Mucosa of descending colon (tissue), 3 donors: ENCODE measurements at places on chromosomes 1 and 21. TPM values are rescaled to one million over a fixed set of nuclear protein-coding genes. Genes with fewer than 3 reads are reported as not detected.

Gene SPATA46
- not detected for total RNA-seq

Gene CNR2
- total RNA-seq, result 0.19 TPM

Gene COL11A1
- total RNA-seq, result 0.82 TPM

Gene DENND1B
- 29.3 TPM for total RNA-seq

Gene CD46
- total RNA-seq, result 260 TPM

Gene SAMD13
- total RNA-seq, result 35.9 TPM

Gene HLX
- total RNA-seq, result 43.4 TPM

Gene MXRA8
- 20.8 TPM for total RNA-seq

Gene HSPB7
- total RNA-seq, result 1.5 TPM

DNA sequence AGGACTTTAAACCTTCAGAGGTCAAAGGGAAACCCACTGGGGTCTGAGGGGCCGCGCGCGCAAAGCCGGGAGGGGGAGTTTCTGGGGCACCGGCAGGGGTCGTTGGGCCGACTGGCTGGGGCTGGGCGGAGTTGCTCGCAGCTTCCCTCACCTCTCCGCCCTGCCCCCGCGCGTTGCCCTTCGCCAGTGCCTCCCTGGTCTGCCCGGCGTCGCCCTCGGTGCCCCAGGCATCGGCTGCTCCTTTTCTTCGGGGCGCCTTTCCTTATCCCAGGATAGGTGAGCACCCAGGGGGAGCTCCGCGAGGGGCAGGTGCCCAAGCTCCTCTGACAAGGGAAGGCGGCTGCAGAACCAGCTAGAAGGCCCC, 390 bp upstream of the NGF start:
- peak; percentile 47 for DNase-seq

DNA sequence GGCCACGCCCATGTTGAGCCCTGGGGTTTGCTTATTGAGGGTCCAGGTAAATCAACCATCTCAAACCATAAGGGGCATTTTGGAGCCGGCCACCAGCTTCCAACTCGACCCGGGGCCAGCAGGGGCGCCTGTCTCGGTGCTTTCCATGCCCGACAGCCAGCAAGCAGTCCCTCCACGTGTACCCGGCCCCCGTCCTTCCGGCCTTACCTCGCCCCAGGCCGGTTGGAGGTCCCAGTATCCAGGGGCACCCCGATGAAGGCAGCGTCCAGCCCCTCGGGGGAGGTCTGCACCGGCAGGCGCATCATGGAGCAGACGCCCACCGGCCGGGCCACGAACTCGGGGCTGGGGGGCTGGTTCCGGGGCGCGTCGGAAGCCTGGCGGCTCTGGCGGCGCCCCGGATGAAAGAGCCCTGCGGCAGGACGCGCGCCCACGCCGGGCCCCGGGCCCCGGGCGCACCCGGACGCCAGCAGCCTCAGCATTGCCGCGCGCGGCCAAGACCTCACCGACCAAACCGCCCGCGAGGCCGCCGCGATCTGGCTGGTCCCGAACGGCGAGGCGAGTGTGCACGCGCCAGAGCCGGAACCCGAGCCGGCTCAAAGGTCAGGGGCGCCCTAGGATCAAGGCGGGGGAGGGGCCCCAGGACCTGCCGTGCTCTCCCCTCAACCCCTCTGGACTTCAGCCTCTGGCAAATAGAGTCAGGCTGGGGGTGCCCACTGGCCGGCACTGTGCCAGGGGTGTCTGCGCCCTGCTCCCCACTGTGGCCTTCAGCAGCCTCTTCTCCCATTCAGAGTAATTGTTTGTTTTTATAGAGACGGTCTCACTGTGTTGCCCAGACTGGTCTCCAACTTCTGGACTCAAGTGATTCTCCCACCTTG, at the start of gene AGMAT:
Gene AGMAT (minus strand): TSS at position 563 of the 875 bp plus-strand sequence. CDS start 84 bp downstream, at position 479.
- peak; percentile 69 for DNase-seq

- DNase-seq, result no peak
Measured at GRCh38 chr1:63799820-63800219, 26.0 kb downstream of the ROR1 start.

GRCh38 chr1:18642278-18643095, 11.8 kb downstream of the PAX7 start:
- no peak for DNase-seq

DNA sequence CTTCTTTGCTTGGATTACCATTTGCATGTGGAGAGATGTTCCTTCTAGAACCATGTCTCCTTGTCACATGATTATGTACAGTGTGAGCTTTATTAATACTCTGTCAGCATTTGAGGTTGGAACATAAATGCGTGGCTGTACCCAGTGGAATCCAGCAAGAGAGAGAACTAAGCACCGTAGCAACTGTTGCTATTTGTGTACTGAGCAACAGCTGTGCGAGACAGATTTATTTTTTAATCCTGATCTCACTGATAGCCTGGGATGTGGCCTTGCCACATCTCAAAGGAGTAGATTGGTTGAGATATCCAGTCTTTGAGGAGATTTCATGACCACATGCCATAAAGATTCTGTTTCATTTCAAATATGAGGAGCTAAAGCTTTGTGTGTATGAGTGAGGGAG, 43.4 kb downstream of the KIF1B start:
- peak; percentile 26 for DNase-seq

GRCh38 chr1:169129109-169129784, 22.8 kb downstream of the ATP1B1 start:
- no peak for DNase-seq

DNA sequence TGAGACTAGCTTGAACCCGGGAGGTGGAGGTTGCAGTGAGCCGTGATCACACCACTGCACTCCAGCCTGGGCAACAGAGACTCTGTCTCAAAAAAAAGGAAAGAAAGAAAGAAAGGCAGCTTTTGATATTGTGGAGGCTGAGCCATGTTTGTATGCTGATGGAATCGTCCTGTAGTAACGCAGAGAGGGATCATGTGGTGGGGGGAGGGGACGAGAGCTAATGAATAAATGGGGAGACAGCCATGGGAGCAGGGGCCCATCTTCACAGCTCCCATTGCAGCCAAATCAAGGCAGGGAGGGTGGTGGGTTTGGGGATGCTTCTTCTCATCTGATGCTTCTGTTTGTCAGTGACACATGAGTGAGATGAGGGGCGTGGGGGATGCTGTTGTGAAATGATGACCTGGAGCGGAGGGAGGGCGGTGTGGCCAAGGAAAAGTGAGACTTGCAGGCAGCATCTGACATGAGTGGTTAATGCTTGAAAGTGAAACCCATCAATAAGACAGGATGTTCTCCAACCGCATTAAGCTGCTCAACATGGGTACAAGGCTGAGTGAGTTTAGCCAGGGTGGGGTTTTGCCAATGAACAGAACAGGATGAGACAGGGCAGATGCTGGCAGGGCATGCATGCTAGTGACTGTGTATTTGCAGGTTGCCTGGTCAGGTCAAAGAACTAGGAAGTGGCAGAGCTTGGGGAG, 16.7 kb downstream of the SPATA21 start:
- DNase-seq, result no peak

GRCh38 chr1:172357753-172358385, 62.6 kb upstream of the C1orf105 start:
- no peak for DNase-seq

GRCh38 chr1:53482441-53483153, 23.4 kb downstream of the DMRTB1 start:
- no peak for DNase-seq

- DNase-seq, result no peak
Measured at GRCh38 chr1:208848854-208849253, 604.7 kb upstream of the PLXNA2 start.

DNA sequence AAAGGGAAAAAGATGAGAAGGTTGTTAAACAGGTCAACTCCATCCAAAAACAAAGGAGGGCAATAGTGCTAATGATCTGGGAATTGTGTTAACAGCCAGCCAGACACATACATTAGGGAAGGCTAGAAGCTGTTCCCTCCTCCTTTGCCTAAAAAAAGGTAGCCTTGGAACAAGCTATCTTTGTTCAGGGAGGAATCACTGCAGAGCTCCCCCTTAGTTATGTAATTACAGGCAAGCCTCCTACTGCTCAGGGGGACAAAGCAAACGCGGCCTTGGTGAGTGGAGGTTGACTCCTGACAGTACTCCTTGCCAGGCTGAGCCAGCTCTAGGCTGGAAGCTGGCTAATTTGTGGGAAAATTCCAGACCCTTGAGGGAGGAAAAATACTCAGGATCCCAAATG, 97.6 kb downstream of the VAV3 start:
- DNase-seq, result no peak

DNA sequence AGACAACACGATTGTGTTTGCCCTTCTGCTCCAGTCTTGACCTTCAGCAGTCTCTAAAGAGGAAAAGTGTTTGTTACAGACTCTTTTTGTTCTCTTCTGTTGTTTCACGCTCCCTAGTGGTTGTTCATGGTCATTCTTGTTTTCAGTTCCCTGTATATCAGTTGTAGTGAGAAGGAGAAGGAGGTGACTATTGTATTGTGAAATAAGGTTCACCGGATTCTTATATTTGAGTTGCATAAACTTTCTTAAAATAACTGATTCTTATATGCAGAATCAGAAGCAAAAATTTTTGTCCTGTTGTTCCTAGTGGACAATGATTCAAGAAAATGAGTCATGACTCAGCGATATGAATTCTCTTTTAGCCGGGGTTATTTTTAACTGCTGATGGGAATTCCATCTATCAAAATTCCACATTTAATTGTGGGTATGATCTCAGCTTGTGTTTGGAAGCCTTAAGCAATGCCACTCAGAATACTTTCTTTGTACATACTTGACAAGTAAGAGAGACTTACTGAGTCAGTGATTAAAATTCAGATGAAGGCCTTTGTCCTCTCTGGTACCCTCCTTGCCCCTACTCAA, 152.2 kb downstream of the CLEC20A start:
- no peak for DNase-seq

DNA sequence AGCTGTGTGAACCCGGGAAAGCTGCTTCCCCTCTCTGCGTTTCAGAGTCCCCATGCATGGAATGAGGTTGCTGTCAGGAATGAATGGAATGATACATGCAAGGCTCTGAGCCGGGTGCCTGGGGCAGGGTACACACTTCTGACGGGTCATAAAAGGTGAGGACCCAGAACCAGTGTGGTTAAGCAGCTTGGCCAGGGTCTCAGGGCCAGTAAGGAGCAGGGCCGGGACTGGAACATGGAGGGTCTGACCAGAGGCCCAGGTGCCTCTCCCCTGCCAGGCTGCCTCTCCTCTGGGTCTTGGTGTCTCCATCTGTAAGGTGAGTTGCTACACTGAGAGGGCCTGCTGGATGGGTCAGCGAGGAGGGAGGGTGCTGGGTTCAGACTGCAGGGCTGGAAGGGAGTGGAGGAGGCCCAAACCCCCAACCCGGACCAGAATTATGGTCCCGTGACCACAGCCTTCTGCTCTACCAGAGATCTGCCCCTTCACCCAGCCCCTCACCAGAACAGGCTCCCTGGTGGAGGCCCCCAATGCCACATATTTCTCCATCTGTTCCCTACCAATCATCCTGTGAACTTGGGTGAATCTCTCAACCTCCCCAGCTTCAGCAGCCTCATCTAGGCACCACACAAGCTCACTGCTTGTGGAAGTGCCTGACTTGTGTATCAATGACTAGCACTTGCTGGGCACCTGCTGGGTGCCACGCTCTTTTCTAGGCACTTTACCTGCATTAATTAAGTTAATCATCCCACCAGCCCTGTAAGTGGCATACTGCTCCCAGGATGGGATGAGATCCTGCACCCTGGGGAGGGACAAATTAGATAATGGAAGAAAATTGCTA, 16.2 kb upstream of the LRP8 start:
- no peak for DNase-seq

- DNase-seq, result no peak
Measured at GRCh38 chr21:45849651-45850050, 131.9 kb upstream of the COL6A1 start.

- DNase-seq, result no peak
Measured at GRCh38 chr21:45086337-45086958, 12.1 kb downstream of the ADARB1 start.

DNA sequence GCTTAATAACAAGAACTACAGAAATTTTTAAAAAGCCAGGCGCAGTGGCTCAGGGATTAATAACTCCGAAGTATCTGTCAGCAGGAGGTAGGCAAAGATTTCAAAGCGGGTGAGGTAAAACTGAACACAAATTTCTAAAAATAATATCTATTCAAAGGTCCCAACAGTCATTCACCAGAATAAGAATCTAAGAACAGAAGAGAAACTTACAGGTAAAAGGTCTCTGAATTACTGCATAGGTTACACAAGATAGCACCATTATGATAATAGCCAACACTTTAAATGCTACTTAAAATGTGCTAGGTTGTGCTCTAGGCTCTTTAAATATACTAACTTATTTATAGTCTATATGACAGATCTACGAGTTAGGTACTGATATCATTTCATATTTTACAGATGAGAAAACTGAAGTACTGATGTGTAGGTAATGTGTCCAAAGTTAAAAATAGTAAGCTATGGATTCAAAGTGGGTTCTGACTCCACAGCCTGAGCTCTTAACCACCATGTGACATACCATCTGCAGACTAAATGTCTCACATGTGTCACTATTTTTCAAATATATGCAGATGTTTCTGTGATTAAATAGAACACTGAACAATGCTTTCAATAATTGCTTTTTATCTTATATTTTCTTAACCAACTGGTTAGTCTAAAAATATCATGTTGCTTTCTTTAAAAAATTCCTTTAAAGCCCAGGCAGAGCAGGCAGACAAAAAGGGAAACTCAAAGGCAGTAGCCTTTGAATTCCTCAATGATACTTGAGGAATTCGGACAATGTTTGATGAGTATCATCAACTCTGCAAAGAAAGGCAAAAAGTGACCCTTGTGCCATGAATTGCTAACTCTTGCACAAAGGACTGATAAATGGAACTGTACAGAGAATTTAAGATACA, 80.5 kb upstream of the TTC39A start:
- no peak for DNase-seq

GRCh38 chr21:17783481-17784179, 35.5 kb downstream of the C21orf91 start:
- no peak for DNase-seq

- no peak for DNase-seq
Measured at GRCh38 chr1:153505576-153505975, 30.2 kb downstream of the S100A6 start.

DNA sequence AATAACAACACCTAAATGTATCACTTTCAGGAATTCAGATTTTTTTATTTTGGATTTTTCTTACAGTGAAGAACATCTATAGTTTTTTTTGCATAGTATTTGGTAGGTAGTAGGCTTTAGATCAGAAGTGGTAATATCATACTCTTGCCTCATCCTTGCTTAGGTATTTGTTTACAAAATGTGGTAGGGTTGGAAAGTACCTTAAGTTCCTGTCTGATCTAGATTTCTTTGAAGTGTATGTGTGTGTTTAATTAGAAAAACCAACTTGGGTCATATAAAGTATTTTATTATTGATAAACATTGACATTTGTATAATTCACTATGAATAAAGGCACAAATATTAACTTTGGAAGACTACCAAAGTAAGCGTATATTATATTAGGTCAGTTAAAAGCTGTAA, 85.3 kb upstream of the GPR88 start:
- no peak for DNase-seq

DNA sequence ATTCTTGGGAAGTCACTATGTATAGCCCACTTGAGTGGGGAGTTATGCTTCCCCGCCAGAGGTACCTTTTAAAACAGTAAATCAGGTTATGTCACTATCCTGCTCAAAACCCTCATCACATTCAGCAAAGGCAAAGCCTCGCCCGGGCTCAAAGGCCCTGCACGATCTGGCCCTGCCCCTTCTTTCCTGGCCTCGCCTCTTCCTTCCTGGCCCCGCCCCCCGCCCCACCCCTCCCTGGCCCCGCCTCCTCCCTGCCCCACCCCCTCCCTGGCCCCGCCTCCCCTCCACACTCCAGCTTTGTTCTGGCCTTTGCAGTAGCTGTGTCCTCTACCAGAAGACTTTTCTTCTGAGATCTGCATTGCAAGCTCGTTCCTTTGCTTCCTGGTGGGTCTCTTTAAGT, 6.6 kb downstream of the LDLRAD2 start:
- DNase-seq, result peak; percentile 69

GRCh38 chr1:7110321-7110720, 325.1 kb downstream of the CAMTA1 start:
- no peak for DNase-seq
